ENCODE measurements at places on chromosomes 5 and 9.

GRCh38 chr9:107260437-107261081 lies 22.5 kb upstream of the RAD23B start:
- H3K4me3 ChIP-seq: no peak overlapping the region
- peaks cover 9% of the 10 kb centered on the region for H3K27me3 ChIP-seq
- no peaks in the 10 kb centered on the region for H3K4me1 ChIP-seq
- H3K36me3 ChIP-seq: no peaks in the 10 kb centered on the region
- no peak overlapping the region for H3K27ac ChIP-seq
- no peak for DNase-seq

DNA sequence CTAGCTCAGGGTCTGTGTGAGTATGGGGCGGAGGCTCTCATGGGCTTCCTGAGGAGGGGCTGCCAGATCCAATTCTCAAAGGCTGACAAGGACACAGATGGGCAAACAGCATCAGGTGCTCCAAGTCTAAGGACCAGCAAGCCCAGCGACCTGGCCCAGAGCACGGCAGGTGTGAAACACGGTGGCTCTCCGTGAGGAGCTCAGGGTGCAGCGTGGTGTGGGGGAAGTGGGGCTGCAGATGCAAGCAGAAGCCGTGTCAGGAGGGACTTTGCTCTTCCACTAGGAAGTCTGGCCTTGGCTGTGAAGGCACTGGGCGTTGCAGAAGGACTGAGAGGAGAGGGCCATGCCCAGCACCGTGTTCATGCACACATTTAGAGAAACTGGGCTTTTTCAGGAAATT lies 420.0 kb downstream of the GADD45G start:
- no peak for DNase-seq
- no peak overlapping the region for H3K27ac ChIP-seq
- H3K4me1 ChIP-seq: no peaks in the 10 kb centered on the region
- H3K36me3 ChIP-seq: no peaks in the 10 kb centered on the region
- peaks cover 7% of the 10 kb centered on the region for H3K27me3 ChIP-seq

GRCh38 chr9:77956555-77956954 lies 75.1 kb downstream of the GNAQ start:
- H3K4me3 ChIP-seq: no peak overlapping the region
- no peak for DNase-seq

GRCh38 chr5:100448111-100448528 lies 87.1 kb upstream of the FAM174A start:
- no peak for DNase-seq
- no peaks in the 10 kb centered on the region for H3K27me3 ChIP-seq
- no peaks in the 10 kb centered on the region for H3K36me3 ChIP-seq
- peaks cover 4% of the 10 kb centered on the region for H3K4me1 ChIP-seq
- H3K4me3 ChIP-seq: no peak overlapping the region

DNA sequence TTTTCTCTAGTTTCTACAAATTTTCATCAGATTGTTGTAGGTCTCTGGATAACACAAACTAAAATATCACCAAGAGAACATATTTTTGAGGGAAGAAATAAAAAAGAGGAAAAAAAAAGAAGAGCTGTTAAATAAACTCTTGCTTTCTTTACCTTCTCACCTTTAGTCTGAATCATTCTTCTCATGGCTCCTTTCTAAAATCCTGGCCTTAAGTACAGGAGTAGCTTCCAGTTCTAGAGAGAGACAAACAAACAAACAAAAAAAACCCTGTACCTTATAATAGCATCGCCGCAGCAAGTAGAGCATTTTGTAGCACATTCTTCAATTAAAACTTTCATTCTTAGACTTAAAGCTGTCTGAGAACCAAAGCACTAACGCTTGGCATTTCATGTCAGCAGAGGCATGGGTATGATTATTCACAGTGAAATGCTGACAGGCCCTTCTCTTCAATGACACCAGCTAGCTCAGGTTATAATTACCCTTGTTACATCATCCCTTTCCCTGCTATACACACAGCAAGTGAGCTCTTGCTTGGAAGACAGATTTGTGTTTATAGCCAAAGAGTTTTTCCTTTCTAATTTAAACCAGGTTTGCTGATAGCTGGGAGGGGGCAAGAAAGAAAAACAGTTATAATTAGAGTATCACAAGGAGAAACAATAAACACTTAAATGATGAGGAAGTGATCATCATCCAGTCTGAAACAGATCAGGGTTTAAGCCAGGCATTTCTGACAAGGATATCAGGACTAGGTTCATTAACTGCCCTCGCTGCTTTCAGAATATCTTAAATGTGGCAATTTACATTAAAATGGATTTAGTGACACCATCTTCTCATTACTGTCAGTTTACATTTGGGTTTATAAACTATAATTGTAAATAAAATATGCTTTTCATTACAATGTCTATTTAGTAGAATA lies 510.9 kb upstream of the ZNF608 start:
- H3K27me3 ChIP-seq: no peaks in the 10 kb centered on the region
- DNase-seq: no peak
- no peak overlapping the region for H3K27ac ChIP-seq
- H3K36me3 ChIP-seq: no peaks in the 10 kb centered on the region
- H3K4me1 ChIP-seq: no peaks in the 10 kb centered on the region
- no peak overlapping the region for H3K4me3 ChIP-seq

GRCh38 chr5:62197697-62198096 lies 108.3 kb upstream of the KIF2A start:
- DNase-seq: no peak
- peaks cover 1% of the 10 kb centered on the region for H3K36me3 ChIP-seq
- H3K27me3 ChIP-seq: peaks cover 13% of the 10 kb centered on the region
- no peak overlapping the region for H3K4me3 ChIP-seq
- H3K27ac ChIP-seq: no peak overlapping the region

- H3K4me1 ChIP-seq: peaks cover 9% of the 10 kb centered on the region
- DNase-seq: no peak
- H3K27ac ChIP-seq: no peak overlapping the region
- H3K36me3 ChIP-seq: no peaks in the 10 kb centered on the region
- peaks cover 16% of the 10 kb centered on the region for H3K27me3 ChIP-seq
These were observed 58.2 kb upstream of the PTCH1 start for GRCh38 chr9:95574866-95575553.

- no peak overlapping the region for H3K27ac ChIP-seq
- no peak for DNase-seq
- no peaks in the 10 kb centered on the region for H3K36me3 ChIP-seq
- H3K27me3 ChIP-seq: no peaks in the 10 kb centered on the region
- no peaks in the 10 kb centered on the region for H3K4me1 ChIP-seq
These were observed 48.8 kb downstream of the SH3GL2 start for GRCh38 chr9:17627641-17628040.

DNA sequence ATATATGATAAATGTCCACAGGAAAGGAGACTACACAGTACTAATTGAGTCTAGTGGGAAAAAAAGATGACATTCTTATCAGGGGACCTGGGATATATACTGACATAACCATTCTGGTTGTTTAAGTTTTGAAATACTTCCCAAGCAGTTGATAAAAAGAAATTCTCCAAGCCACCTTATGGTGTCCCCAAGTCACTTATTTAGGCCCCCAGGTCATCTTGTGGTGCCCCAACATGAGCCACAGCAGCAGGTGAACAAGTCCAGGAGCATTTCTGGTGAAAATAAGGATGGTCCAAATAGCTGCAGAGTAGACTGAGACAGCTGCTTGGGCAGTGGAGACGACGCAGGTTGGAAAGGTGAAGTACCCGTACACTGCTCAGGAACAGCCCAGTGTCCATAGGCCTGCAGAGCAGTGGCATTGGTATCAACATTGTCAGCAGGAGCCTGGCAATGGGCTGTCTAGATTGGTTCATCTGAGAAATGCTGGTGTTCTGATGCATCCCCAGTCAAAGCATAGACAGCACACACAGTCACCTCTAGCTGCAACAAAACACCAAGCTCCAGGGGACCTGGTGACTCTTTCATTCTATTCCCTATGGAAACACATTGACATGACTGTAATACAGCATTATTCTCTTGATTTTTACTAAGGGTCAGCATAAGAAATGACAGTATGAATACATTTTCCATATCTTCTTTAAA lies 430.6 kb downstream of the NR2F1-AS1 start:
- H3K27me3 ChIP-seq: no peaks in the 10 kb centered on the region
- no peaks in the 10 kb centered on the region for H3K36me3 ChIP-seq
- H3K27ac ChIP-seq: no peak overlapping the region
- no peak for DNase-seq

DNA sequence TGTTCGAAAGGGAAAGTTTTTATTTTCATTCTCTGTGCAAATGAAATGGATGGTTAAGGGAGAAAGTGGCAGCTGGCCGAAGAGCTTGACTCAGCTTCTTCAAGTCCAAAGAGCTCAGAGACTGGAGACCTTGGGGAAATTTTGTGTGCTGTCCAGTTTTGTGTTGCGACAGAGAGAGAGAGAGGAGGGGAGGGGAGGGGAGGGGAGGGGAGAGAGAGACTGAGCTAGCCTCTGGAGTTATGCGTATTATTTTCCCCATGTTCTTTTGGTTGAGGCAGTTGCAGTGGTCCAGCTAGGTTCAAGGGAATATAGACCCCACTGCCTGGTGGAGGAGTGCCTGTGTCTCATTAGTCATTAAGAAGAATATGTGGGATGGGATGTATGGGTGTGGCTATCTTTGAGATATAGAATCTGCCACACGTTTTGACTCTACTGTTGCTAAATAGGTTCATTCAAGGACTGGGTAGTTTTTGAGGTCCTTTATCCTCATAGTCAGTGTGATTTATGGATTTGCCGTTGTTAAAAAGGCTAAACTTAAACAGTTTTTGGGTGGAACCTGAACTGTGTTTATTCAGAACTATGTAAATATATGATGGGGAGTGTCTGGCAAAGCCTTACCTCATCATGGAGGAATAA lies 69.7 kb downstream of the ARHGAP26 start:
- no peaks in the 10 kb centered on the region for H3K36me3 ChIP-seq
- no peak for DNase-seq
- no peaks in the 10 kb centered on the region for H3K27me3 ChIP-seq
- H3K27ac ChIP-seq: no peak overlapping the region

GRCh38 chr5:32283539-32284377 lies 29.0 kb downstream of the MTMR12 start:
- no peak overlapping the region for H3K4me3 ChIP-seq
- no peaks in the 10 kb centered on the region for H3K27me3 ChIP-seq
- peaks cover 14% of the 10 kb centered on the region for H3K36me3 ChIP-seq
- peak overlapping the region; percentile 8 for H3K27ac ChIP-seq
- H3K4me1 ChIP-seq: peaks cover 53% of the 10 kb centered on the region

- H3K27me3 ChIP-seq: peaks cover 37% of the 10 kb centered on the region
- peaks cover 4% of the 10 kb centered on the region for H3K4me1 ChIP-seq
- H3K4me3 ChIP-seq: no peak overlapping the region
- H3K27ac ChIP-seq: no peak overlapping the region
- H3K36me3 ChIP-seq: no peaks in the 10 kb centered on the region
These were observed 511.6 kb downstream of the DMAC1 start for GRCh38 chr9:7287986-7288385.

- peak overlapping the region; percentile 14 for H3K27ac ChIP-seq
- H3K27me3 ChIP-seq: peaks cover 3% of the 10 kb centered on the region
- peaks cover 11% of the 10 kb centered on the region for H3K4me1 ChIP-seq
- H3K4me3 ChIP-seq: no peak overlapping the region
- no peaks in the 10 kb centered on the region for H3K36me3 ChIP-seq
These were observed 87.9 kb upstream of the FSTL4 start for GRCh38 chr5:133700251-133700650.

DNA sequence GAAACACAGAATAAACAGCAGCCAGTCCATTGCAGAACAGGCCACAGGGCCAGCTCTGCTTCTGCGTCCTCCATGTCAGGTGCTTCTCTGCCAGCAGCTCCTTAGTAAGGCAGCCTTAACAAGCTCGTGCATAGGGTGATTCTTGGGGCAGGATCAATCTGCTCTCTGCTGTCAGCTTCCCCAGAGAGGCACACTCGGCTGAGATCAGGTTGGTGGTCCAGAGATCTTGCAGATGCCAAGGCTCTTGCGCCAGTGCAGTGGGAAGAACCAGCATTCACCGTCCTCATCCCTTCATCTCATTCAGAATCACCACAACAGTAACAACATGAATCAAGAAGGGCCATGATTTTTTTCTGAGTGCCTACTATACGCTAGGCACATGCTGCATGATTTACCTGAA lies 49.0 kb upstream of the ALDH1B1 start:
- H3K36me3 ChIP-seq: no peaks in the 10 kb centered on the region
- H3K4me3 ChIP-seq: no peak overlapping the region
- no peaks in the 10 kb centered on the region for H3K27me3 ChIP-seq
- no peaks in the 10 kb centered on the region for H3K4me1 ChIP-seq
- DNase-seq: no peak

- H3K4me3 ChIP-seq: no peak overlapping the region
- H3K36me3 ChIP-seq: no peaks in the 10 kb centered on the region
- H3K27me3 ChIP-seq: no peaks in the 10 kb centered on the region
- no peak for DNase-seq
These were observed 350.1 kb downstream of the TMEM232 start for GRCh38 chr5:110376281-110376951.

DNA sequence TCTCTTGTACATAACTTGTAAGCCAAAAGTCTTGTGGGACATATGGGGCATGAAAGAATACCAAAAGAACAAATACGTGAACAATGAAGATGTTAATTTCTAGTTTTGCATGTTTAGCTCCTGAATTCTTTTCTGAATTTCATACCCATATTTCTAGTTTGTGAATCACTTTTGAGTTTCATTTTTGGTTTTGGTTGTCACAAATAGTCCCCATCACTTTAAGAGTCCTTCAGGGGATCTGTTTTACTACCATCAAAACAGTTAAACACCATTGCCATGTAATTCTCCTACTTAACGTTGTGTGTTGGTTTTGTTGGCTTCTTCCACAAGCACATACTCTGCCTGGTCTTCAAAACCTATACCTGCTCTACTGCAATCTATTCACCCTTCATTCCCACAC lies 27.0 kb downstream of the VCAN start:
- no peak for DNase-seq
- H3K27me3 ChIP-seq: peaks cover 13% of the 10 kb centered on the region
- H3K4me3 ChIP-seq: no peak overlapping the region
- no peaks in the 10 kb centered on the region for H3K36me3 ChIP-seq
- H3K4me1 ChIP-seq: peaks cover 3% of the 10 kb centered on the region

GRCh38 chr5:155485386-155485785 lies 471.8 kb downstream of the KIF4B start:
- H3K4me3 ChIP-seq: no peak overlapping the region
- no peak for DNase-seq
- H3K27ac ChIP-seq: no peak overlapping the region
- no peaks in the 10 kb centered on the region for H3K4me1 ChIP-seq
- H3K36me3 ChIP-seq: no peaks in the 10 kb centered on the region
- H3K27me3 ChIP-seq: peaks cover 9% of the 10 kb centered on the region

GRCh38 chr5:81904861-81905260 lies 67.0 kb upstream of the ATG10 start:
- no peaks in the 10 kb centered on the region for H3K36me3 ChIP-seq
- no peak for DNase-seq
- no peak overlapping the region for H3K4me3 ChIP-seq
- no peaks in the 10 kb centered on the region for H3K27me3 ChIP-seq

GRCh38 chr5:35202319-35203111 lies 27.8 kb downstream of the PRLR start:
- H3K36me3 ChIP-seq: no peaks in the 10 kb centered on the region
- H3K4me3 ChIP-seq: no peak overlapping the region
- H3K27ac ChIP-seq: no peak overlapping the region
- H3K4me1 ChIP-seq: no peaks in the 10 kb centered on the region
- peaks cover 29% of the 10 kb centered on the region for H3K27me3 ChIP-seq

DNA sequence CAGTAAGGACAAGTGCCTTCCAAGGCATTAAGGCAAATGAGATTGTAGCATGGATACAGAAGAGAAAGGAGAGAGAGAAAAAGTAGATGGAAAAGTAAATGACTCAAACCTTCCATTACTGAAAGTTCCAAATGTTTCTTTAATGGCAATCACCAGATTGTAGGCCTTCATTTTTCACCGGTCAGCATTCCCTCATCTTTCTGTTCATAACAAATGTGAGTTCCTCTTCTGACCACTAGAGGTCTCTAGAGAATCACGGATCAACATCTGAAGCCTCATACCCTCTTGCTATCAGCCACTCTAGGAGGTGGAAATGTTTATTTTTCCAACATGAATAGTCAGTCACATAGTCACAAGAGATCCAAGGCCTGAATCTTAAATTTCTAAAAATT lies 73.6 kb upstream of the RPS23 start:
- H3K4me3 ChIP-seq: no peak overlapping the region
- H3K27me3 ChIP-seq: no peaks in the 10 kb centered on the region
- no peak for DNase-seq
- peaks cover 21% of the 10 kb centered on the region for H3K4me1 ChIP-seq

All from activated CD4-positive, alpha-beta T cell treated with anti-CD3 and anti-CD28 coated beads for 36 hours (primary cell).